CD14-positive monocyte (primary cell): ENCODE measurements at places on chromosomes 13 and 19.

- no peak for DNase-seq
These were observed 22.4 kb upstream of the CRTC1 start for GRCh38 chr19:18660939-18661670.

DNA sequence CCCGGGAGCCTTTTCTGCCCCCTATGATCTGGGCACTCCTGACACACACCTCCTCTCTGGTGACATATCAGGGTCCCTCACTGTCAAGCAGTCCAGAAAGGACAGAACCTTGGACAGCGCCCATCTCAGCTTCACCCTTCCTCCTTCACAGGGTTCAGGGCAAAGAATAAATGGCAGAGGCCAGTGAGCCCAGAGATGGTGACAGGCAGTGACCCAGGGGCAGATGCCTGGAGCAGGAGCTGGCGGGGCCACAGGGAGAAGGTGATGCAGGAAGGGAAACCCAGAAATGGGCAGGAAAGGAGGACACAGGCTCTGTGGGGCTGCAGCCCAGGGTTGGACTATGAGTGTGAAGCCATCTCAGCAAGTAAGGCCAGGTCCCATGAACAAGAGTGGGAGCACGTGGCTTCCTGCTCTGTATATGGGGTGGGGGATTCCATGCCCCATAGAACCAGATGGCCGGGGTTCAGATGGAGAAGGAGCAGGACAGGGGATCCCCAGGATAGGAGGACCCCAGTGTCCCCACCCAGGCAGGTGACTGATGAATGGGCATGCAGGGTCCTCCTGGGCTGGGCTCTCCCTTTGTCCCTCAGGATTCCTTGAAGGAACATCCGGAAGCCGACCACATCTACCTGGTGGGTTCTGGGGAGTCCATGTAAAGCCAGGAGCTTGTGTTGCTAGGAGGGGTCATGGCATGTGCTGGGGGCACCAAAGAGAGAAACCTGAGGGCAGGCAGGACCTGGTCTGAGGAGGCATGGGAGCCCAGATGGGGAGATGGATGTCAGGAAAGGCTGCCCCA is 8.5 kb upstream of the CEACAM7 start:
- no peak for DNase-seq

- no peak for DNase-seq
These were observed 44.7 kb downstream of the RGCC start for GRCh38 chr13:41502031-41502430.

GRCh38 chr19:16548956-16549355 is 6.7 kb upstream of the CHERP start:
- no peak for DNase-seq

- no peak for DNase-seq
These were observed 22.1 kb downstream of the SPART start for GRCh38 chr13:36323951-36324566.

- peak; percentile 83 for DNase-seq
These were observed 7.3 kb upstream of the PTPRH start for GRCh38 chr19:55216461-55217198.

GRCh38 chr13:93577105-93577504 is 350.5 kb downstream of the GPC6 start:
- no peak for DNase-seq

DNA sequence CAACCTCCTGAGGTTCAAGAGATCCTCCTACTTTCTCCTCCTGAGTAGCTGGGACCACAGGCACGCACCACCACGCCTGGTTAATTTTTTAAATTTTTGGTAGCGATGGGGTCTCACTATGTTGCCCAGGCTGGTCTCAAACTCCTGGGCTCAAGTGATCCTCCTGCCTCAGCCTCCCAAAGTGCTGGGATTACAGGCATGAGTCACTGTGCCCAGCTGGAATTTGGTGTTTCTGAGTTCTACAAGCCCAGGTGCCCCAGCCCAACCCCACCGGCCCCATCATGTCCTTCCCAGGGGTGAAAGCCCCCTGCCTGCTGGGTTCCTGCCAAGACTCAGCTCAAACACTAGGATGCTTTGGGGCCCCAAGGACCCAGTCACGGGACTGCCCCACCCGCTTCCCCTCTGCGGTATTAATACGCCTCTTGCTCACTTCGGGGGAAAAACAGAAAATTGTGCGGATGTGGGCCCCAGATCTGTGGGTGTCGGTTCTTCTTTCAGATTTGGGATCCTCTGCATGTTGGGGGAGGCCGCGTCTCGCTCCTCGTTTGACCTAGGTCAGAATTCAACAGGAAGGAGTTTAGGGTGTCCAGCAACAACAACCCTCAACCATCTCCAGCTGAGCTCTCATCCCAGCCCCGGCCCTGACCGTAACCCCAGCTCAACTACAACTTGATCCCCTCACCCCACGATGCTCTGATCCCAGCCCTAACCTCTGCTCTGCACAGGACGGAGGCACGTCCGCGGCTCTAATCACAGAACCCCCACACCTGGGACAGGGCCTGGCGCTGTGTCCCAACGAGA is 3.7 kb upstream of the FCER2 start:
- peak; percentile 95 for DNase-seq

- no peak for DNase-seq
These were observed 329 bp upstream of the ZNF439 start for GRCh38 chr19:11848200-11848593.

DNA sequence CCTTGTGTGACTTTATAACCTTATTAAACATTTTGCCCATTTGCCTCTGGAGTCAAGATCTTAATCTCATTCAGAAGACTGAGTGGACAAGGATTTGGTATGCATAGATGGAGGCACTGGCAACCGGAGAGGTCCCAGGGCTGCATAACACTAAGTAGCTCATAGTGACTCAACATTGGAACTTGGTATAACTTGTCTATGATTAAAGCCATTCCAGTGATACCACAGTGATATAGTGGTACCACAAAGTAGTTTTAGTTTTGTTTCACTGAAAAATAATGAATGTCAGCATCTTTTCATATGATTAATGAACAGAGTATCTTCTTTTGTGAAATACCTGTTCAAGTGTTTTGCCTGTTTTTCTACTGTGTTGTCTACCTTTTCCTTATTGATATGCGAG is 26.4 kb downstream of the CDK8 start:
- DNase-seq = no peak

- no peak for DNase-seq
These were observed 17.6 kb downstream of the DCAF15 start for GRCh38 chr19:13969897-13970296.

DNA sequence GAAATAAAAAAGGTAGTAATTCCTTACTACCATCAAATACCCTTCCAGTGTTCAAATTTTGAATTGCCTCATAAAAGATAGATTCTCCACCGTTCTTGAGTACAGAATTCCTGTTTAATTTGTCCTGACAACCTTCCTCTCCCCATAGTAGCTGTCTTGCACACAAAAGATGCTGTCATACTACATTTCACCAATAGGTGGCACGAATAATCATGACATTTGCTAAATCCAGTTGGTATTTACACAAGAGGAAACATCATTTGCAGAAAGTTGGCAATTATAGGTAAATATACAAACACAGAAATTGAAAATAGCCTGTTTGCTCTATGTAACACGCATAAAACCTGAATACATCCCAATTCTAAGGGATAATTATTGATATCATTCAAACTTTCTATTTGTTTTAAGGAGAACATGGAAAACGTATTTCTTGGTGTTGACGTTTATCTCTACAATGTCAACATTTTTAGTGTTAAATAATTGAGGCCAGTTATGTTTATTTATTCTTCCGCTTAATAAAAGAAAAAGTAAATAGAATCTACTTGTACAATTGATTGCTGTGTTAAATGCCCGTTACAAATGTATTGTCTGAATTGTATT is 58.3 kb upstream of the CLDN10 start:
- peak; percentile 62 for DNase-seq

GRCh38 chr19:30783212-30783611 is 411.0 kb downstream of the ZNF536 start:
- no peak for DNase-seq

DNA sequence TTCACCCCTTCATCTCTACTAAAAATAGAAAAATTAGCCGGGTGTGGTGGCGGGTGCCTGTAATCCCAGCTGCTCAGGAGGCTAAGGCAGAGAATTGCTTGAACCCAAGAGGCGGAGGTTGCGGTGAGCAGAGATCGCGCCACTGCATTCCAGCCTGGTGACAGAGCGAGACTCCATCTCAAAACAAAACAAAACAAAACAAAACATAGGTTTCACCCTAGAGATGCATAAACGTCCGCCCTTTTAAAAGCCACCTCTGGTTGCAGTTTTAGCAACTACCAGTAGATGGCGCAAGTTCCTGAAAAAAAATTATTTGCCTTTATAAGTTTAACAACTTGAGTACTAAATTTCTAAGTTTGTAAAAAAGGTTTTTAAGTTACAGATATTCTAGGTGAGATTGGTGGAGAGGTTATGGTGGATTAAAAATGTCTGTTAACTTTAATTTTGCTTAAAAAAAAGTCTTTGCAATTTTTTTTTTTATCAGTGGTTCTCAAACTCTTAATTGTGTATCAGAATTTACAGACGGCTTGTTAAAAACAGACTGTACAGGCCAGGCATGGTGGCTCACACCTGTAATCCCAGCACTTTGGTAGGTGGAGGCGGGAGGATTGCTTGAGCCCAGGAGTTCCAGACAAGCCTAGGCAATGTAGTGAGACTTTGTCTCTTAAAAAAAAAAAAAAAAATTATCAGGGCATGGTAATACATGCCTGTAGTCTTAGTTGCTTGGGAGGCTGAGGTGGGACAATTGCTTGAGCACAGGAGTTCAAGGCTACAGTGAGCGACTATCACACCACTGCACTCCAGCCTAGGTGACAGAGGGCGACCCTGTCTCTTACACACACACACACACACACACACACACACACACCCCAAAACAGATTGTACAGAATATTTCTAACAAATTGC is 42.1 kb downstream of the NAA16 start:
- DNase-seq = peak; percentile 37

- DNase-seq = no peak
These were observed 890.1 kb upstream of the PCDH20 start for GRCh38 chr13:62305756-62306155.

- DNase-seq = peak; percentile 11
These were observed 34.4 kb downstream of the CCDC70 start for GRCh38 chr13:51895906-51896888.

DNA sequence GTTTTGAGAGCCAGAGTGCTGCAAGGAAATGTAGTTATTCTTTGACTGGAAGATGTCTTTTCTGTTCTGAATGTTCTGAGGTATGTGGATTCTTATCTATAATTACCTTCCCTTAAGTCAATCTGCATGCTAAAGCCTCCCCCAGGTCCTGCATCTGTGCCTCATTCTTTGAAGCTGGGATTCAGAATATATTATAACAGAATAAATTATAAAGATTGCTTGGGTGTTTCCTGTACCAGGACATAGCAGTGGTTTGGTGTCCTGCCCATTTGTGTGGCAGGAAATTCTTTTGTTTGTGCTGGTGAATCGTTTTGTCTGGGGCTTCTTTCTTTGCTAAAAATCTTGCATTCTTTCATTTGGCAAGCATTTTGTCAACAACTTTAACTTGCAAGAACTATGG is 60.2 kb downstream of the ITGBL1 start:
- no peak for DNase-seq

DNA sequence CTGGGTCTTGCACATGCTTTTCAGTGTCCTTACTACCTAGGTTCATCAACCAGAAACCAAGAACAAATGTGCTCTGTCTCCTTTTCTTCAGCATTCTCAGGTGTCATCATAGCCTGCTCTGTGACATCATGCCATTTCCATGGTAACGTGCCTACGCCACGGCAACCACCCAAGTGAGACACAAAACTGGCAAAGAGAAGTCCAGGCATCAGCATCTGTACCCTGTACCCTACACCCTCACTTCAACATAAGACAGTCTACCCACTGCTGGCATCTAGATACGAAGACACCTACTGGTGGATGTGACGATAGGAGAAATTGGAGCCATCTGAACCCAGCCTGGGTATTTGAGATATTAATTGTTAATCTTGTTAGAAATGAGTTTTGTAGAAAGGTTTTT is 13.3 kb downstream of the ZC3H4 start:
- no peak for DNase-seq

- DNase-seq = no peak
These were observed 636 bp upstream of the ZNF579 start for GRCh38 chr19:55581145-55581822.

GRCh38 chr13:108877300-108877699 is 247.9 kb downstream of the MYO16 start:
- no peak for DNase-seq

GRCh38 chr13:25295228-25295627 is 6.2 kb upstream of the NUP58 start:
- DNase-seq = no peak

GRCh38 chr13:48533961-48534600 is 1.2 kb upstream of the RCBTB2 start:
- DNase-seq = no peak

DNA sequence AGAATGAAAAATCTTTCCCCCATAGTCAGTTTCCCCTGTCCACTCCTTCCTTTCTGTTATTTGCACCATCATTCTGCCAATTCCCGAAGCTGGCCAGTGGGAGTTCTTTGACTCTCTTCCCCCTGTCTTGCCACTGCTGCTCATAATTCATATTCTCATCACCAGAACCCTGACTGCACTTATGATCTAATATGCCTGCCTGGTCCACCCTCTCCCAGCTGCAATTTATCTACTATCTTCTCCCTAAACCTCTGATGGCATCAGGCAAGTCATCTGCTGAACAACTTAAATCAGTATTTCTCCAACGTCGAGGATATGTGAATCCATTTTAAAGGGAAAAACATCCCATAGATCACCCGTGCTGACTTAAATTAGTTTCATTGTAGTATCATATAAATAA is 458.0 kb upstream of the GPC6 start:
- no peak for DNase-seq

DNA sequence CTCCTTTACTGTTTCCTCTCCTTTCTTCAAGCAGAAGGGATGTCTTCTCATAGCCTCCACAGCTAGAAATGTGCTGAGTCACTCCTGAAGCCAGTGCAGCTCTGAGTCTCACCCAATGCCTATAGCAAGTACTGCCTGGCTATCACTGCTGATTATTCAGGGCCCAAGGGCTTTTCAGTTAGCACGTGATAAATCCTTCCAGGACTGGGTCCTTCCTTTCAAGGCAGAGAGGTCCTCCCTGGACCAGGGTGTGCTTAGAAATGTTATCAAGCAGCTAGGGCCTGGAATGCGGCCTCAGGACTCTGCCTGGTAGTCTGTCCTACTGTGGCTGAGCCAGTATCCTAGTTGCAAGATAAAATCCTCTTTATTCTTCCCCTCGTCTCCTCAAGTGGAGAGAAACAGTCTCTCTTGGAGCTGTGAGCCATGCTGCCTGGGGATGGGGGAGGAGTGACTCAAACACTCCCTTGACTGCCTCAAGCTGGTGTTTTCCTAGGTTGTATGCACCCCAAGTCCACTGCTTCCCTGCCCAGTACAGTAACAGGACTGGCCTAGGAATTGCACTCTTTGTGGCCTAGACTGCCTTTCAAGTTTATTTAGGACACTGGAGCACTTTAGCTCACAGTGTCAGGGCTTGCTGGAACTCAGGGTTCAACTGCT is 198.7 kb upstream of the SERP2 start:
- no peak for DNase-seq

GRCh38 chr13:24066405-24067295 is 93.9 kb upstream of the SPATA13 start:
- no peak for DNase-seq
